ENCODE measurements at places on chromosomes 6 and 20. TPM values are rescaled to one million over a fixed set of nuclear protein-coding genes. Genes with fewer than 3 reads are reported as not detected.

DNA sequence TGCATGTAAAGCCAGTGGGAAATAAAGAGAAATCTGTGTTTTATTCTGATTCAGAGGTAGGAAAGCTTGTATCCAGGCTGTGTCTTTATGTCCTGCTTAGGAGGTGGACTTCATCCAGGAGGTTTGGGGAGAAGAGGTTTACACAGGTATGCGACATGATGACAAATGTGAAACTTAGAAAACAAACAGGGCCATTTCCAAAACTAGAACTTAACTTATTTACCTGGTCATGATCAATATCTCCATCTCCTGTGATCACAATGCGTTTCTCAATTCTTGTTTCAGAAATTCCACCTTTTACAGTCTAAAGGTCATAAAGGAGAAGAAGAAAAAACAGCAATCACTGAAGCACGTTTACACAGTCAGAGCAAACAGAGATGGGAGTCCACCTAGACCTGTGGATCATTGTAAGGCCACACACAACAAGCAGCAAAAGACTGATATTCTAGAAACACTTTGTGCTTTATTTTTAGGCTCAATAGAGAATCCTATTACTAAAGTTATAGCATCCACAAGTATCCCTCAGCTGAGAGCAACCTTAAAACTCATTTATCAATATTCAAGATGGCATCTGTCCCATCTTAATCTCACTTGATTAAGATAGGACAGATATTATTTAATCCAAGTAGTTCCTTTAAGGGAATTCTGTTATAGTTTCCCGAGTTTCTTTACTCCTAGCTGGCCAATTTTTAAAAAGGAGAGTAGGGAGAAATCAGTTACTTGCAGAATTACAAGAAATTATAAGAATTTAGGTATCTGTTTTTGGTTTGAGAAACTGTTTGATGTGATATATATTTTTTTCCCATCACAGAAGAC is 36.4 kb downstream of the SMLR1 start:
- no peak for DNase-seq

DNA sequence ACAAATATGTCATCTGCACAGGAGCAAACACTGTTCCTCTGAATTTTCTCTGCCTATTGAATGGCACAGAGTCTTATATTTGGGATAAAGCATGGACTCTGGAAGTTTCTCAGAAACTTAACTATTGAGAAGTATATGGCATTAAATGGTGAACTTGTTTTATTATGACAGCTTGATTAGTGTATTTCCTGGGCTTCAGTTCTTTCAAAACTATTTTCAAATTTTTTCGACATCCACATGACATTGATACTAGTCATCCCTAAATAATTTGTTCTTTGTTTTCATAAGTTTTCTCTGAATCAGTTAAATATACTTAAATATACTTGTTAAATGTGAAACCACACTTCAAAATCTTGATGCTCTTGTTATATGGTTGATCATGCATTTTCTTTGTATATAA is 144.0 kb upstream of the TSHZ2 start:
- DNase-seq = no peak

CYP39A1 gene
- 13.3 TPM for total RNA-seq

MYLK2 gene
- 1.7 TPM for total RNA-seq

- DNase-seq = no peak
These were observed 106.4 kb upstream of the CARMIL1 start for GRCh38 chr6:25172819-25173218.

C6orf118 gene
- total RNA-seq = not detected

SLA2 gene
- 0.11 TPM for total RNA-seq

FAXC gene
- 19.4 TPM for total RNA-seq

DNA sequence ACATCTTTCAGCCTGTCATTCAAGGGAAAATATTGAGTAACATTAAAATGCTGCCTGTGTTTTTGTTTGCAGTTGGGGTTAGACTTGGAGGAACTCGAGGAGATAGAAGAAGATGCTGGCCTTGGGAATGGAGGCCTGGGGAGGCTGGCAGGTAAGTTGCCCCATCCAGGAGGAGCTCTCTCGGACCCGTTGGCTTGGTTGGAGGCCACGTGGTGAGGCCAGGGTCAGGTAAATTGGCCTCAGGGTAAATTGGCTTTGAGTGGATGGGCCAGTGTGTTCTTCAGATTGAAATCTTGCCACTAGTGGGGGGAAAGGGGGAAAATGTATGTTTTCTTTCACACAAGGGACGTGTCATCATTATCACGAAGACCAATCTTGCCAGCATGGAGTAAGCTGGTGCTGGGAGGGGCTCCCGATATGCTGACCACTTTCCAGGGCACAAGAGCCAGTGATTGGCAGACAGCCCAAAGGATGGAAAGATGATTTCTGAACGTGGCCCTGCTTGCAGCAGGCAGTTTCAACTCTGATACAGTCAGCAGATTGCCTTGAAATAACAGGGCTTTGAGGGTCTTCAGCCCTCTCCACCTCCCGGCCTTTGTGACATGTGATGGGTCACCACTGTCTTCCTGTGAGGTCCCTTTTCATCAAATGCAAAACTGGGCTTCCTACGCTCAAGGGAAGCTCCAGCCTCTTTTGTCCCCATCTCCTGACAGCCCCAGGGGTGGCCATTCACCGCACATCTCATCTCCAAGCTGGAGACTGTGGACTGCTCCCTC is 21.4 kb downstream of the PYGB start:
- no peak for DNase-seq

Data from urinary bladder (tissue), 4 donors.